Omental fat pad (tissue), 4 donors: ENCODE measurements at places on chromosomes 12 and 14. TPM values are rescaled to one million over a fixed set of nuclear protein-coding genes. Genes with fewer than 3 reads are reported as not detected.

DNA sequence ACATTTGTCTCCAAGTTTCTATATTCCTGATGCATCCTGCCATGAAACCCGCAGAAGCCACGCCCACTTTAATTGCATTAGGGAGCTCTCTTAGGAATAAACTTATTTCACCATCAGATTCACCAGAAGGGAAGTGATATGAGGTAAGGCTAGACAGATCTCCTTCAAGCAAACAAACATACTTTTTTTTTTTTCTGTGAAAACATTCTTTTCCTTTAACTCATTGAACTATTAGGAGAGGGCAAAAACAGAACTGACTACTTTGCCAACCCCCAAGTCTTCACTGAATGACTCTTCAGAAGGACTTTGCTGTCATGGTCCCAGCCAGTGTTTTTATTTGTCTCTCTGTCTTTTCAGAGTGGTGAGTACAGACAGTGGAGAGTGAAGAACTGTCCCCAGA is 48.4 kb downstream of the GTF2A1 start:
- DNase-seq, result no peak

DNA sequence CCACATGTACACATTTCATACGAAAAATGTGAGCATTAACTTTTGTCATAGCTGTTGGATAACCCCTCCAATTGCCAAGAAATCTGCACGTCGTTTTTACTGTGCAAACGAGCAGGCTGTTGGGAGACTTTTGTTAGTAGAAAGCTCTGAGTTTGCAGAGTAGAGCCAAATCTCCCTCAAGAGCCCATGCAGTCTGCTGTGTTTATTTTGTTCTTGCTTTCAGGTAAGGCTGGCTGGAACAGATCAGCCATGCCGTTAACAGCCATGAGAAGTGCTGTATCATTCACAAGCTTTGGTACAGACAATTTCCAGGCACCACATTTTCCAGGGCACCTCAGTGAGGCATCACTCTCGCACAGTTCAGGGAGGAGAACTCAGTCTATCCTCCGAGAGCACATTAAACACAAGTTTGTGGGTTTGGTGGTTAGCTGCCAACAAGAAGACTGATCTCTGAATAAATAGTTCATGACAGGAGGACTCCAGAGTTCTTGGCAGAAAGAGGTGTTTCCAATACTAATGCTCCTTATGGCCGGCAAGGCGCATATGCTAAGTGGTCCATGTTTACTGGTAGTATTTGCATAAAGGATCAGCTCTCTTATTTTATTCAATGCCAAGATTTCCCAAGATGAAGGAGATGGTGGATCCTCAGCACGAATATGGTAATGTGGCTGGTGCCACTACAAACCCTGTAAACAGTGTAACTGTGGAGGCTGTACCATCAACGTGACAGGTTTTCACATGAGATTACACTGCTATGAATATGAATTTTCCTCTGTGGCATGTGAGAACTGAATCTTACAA is 30.3 kb upstream of the PELI2 start:
- no peak for DNase-seq

DNA sequence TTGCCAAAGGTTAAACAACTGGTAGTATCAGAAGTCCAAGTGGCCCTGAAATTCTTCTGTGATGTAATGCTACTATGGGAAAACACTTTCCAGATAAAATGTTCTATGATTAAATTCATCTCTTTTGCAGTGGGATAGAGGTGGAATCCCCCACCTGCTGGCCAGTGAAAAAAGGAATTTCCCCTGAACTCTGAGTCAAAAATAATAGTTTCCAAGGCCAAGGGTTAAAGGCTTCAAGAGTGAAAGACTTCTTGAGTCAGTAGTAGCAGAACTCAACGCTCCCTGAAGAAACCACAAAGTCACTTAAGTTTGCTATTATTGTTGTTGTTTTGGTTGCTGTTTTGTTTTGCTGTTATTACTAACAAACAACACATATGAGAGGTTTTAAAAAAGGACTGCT is 330.8 kb downstream of the SOX5 start:
- no peak for DNase-seq

DNA sequence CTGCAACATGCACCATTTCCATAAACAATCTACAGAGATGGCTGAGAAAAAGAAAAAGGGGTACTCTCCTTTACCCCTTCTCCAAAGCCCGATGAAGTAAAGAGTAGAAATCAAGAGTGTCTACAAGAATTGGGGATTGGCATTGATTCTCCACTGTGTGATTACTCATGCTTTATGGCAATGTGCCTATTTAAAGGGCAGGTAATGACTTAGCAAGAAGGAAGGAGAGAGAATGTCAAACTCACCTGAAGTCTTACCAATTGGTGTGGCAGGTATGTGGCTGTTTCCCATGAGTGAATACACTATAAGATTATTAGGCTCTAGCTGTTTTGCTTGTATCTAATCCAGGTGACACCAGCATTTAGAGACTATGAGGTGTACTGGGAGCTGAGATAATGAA is 275.3 kb downstream of the CCER1 start:
- DNase-seq, result no peak

DNA sequence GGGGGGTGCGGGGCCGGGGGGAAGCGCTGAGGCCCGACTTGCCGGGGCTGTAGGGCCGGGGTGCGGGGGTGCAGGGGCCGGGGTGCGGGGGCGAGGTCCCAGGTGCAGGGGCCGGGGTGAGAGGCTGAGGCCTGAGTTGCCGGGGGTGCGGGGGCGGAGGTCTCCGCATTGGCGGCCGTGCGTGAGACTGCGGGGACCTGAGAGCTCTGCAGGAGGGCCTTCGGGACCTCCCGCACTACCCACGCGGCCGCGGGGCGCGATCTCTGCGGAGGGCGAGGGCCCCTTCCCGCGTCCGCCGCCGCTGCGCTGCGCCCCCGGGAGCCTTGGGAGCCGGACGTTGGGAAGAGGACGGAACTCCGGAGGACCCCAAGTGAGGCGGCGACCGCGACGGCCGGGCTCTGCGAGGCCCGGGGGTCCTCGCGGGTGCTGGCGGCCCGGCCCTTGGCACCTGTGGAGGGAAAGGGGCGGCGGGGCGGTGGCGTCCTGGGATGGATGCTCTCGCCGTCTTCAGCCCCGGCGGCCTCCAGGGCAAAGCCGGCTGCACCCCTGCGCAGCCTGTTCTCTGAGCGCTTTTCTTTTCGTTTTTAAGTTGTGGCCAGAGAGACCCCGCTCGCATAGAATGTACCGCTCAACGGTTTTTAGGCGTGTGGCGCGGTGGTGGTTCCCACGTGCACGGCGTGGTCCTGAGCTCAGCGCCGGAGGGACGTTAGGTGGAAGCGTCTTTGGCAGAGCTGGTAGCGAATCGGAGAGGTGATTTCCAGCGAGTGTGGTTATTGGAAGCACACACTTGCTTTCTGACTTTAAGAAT is 1.3 kb downstream of the PIWIL1 start:
- no peak for DNase-seq

- DNase-seq, result no peak
Measured at GRCh38 chr12:71945121-71945520, 6.5 kb downstream of the TPH2 start.

DNA sequence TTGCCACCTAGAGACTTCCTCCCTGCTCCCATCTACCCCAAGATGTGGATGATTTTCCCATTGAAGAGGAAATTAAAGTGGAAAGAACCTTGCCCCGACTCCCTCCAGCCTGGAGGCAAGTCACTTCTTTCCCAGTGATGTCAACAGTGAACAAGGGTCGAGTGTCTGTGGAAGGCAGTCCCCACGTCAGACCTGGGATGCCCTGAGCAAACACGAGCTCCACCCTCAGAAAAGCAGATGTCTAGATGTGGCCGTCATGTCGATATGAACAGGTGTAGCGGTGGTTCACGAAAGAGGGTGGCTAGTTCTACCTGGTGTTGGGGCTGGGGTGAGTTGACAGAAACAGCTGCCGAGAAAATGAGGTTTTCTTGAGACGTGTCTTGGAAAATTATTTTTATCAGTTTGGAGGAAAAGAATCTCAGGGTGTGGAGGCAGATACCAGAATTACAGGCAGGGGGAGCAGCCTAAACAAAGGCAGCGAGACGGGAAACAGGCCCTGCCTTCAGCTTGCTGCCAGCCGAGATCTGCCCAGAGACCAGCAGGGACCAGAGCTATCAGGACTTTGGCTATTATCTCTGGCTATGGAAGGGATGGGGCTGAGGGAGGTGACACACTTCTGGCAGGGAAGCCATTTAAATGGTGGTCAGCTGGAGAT is 25.9 kb downstream of the SYNDIG1L start:
- DNase-seq, result no peak

GRCh38 chr12:125983784-125984500 is 918.7 kb downstream of the AACS start:
- no peak for DNase-seq

DNA sequence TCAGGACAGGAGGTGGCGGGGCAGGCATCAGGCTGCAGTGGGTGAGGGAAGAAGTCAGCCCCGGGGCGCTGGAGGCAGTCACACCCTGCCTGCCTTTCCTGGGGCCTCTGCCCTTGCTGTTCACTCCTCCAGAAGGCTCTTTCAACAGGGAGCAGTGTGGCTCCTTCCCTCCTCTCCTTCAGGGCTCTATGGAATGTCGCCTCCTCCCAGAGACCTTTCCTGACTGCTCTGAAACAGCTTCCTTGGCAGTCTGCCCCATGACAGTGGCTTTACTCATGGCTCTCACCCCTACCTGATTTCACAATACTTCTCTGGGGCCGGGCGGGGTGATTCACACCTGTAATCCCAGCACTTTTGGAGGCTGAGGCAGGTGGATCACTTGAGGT is 7.1 kb downstream of the RHOF start:
- no peak for DNase-seq

DNA sequence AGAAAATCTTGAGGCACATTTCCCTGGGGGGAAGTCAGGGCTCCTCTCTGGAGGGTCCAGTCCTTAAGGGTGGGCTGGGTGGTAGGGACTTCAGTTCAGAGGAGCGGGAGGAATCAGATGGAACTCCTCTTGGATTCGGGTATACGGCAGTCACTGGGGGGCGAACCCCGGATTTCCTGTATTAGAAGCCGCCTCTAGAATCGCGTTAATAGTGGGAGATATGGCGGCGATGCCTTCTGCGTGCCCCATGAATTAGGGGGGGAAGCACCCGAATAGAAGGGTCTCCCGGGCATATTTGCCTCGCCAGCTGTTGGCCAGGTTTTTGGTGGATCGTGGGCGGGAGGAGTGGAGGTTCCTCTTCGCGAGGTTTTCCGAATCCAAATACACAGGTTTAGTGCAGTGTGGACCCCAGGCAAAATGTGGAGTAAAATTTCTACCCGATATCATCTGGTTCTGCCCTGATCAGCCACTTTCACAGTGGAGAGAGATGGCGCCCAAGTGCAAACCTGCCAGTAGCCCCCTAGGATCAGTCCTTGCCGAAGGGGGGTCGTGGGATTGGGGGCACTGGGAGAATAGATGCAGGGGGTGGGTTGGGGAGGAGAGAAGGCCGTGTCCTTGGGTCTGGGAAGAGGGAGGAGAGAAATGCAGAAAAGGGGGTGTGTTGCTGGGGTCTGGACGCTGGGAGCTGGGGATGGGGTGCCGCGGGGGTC is 628 bp downstream of the MEG3 start:
- DNase-seq, result no peak

DNA sequence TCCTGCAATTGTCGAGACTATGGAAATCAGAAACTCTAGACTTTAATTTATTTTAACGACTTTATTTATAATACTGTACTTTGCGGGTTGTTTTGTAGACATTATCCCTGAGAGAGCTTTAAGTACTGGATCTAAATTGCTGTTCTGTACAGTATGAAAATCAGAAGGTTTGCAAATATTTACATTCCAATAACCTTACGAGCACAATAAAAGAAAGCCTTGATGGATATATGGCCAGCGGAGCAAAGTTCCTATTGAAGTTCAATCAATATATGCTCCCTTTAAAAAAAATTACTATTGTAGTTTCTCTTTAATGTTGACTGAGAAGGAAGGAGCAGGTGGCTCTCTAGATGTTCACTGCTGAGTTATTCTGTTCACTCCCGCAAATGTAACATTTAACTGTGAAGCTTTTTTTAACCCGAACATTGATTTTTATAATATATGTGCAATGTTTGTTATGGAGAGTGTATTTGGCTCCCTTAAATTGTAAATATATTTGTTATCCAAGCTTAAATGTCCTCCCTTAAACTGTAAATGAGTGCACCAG is 235.3 kb downstream of the PLCZ1 start:
- no peak for DNase-seq

- DNase-seq, result no peak
Measured at GRCh38 chr12:104852896-104853295, 105.2 kb downstream of the SLC41A2 start.

- no peak for DNase-seq
Measured at GRCh38 chr14:34231626-34232025, 230.4 kb downstream of the SPTSSA start.

DNA sequence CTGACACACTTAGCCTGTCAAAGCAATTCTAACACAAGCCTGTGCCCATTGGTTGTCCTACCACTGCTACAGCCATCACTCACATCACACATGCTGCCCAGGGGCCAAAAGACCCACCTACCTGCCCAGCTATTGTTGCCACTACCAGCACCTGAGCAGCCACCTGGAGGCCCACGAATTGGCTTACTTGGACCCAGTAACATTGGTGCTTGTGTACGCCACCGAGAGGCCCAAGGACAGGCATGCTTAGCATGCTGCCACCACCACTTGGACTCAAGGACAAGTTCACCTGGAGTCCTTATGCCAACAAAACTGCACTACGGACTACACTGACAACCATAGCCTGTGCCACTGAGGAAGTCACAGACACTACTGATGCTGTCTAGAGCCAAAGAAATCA is 221.1 kb downstream of the SLC38A4 start:
- DNase-seq, result no peak

DNA sequence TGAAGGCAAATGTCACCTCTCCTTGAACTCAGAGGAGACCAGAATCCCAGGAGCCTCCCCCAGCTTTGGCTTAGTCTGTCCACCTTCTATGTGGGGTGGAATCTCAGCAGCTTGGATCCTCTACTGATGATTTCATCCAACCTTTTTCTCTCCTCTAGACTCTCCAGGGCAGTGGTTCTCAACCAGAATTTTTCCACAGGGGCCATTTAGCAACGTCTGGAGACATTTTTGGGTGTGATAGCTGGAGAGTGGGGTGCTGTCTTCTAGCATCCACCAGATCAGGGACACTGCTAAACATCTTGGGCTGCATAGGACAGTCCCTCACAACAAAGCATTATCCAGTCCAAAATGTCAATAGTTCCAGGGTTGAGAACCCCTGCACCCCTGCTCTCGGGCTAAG is 4.4 kb upstream of the DDX23 start:
- DNase-seq, result no peak

- DNase-seq, result no peak
Measured at GRCh38 chr12:115313929-115314328, 630.0 kb upstream of the TBX3 start.

The LMO3 gene
- 169 TPM for total RNA-seq

The TCL1B gene
- total RNA-seq, result not detected

The SIX1 gene
- 1.0 TPM for total RNA-seq

The MMP17 gene
- 10.9 TPM for total RNA-seq

The MYL2 gene
- not detected for total RNA-seq

The INSM2 gene
- not detected for total RNA-seq

The SLCO1B1 gene
- total RNA-seq, result not detected

The AKAP3 gene
- total RNA-seq, result 4.8 TPM

The MYRFL gene
- total RNA-seq, result not detected

The RNF10 gene
- 193 TPM for total RNA-seq
